ENCODE measurements at places on chromosomes 11 and 22. TPM values are rescaled to one million over a fixed set of nuclear protein-coding genes. Genes with fewer than 3 reads are reported as not detected.

The KCTD14 gene
- 13.3 TPM for total RNA-seq

- no peaks in the 10 kb centered on the region for H3K36me3 ChIP-seq
- DNase-seq = no peak
- no peak overlapping the region for H3K4me3 ChIP-seq
- no peaks in the 10 kb centered on the region for H3K27me3 ChIP-seq
- H3K27ac ChIP-seq = peak overlapping the region; percentile 49
Observed at GRCh38 chr11:128343135-128343514, 244.2 kb downstream of the ETS1 start.

GRCh38 chr11:32052215-32052614, 38.7 kb upstream of the RCN1 start:
- no peaks in the 10 kb centered on the region for H3K36me3 ChIP-seq
- H3K27ac ChIP-seq = no peak overlapping the region
- DNase-seq = peak; percentile 62
- no peak overlapping the region for H3K4me3 ChIP-seq
- H3K4me1 ChIP-seq = no peaks in the 10 kb centered on the region

DNA sequence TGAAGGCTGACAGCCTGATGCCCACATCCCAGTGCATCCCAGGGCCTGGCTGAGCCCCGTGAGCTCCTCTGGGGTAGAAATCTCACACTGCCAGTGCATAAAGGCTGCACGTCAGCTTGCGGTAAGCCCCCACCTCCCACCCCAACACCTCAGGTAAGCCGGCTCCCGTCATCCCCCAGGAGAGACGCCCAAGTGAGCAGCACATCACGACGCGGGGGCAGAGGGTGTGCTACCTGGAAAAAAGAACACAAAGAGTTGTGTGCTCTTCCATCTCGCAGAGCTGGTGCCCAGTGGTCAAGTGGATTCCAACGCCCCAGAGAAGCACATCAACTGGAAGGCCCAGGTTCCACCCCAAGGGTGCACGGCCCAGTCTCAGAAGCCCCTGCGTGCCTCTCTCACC, 50.0 kb downstream of the IGSF9B start:
- no peak overlapping the region for H3K4me3 ChIP-seq
- H3K36me3 ChIP-seq = no peaks in the 10 kb centered on the region
- no peaks in the 10 kb centered on the region for H3K27me3 ChIP-seq
- H3K27ac ChIP-seq = no peak overlapping the region

DNA sequence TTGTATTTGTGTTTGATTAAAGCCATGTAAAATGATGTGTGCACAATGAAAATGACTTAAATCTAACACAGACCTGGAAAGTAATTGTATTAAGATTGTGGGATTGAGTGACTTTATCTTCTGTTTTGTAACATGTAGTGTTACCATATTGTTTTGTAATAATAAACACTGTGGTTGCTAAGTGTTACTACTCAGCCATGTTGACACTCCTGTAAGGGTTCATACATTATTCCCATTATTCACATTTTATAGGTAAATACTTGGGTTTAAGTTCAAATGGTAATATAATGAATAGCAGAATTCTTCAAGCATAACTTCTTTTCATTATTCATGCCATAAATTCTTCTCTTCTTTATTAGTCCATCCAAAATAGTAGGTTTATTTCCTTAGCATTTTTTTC, 69.0 kb downstream of the ZC3H12C start:
- H3K36me3 ChIP-seq = peaks cover 8% of the 10 kb centered on the region
- H3K27ac ChIP-seq = no peak overlapping the region
- H3K27me3 ChIP-seq = no peaks in the 10 kb centered on the region
- no peak overlapping the region for H3K4me3 ChIP-seq
- DNase-seq = no peak
